ENCODE measurements at places on chromosomes 7 and 10.

DNA sequence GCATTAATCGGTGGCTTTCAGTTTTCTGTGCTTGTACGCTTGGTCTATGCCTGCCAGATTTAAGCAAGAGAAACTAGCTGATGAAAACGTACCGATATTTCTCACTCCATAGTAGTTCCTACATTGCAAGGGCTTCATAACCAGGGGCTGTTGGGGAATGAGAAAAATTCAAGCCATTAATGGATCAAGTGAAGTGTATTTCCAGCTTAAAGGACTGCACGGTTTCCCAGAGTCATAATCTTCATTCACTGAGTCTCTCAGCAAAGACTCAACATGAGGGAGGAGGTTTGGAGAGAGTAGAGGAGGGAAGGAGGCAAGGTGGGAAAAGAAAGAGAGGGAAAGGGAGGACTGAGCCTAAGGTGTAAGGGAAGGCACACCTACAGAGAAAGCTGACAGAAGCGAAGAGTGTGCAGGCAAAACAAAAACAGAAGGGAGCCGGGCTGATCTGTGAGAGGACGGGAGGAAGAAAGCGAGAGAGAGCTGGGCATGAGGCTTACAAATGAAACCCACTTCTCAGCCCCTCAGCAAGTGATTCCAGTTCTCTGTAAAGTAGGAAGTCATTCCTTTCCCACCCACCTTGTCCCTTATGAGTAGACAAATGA, 625 bp downstream of the GIMAP2 start:
- no peak for DNase-seq

DNA sequence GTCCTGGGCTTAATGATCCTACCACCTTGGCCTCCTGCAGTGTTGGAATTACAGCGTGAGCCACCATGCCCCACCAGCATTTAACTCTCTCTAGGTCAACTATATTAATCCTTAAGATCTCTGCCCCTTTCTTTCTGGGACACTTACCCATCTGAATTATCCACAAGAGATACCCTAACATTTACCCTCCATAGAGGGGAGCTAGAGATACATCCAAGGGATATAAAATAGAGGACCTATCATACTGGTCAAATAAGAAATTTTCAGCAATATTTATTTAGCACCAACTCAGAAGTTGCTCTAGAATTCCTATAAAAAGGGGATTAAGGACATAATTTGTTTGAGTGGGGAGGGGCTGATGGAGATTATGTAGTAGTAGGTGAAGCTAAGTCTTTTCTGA, 96.5 kb downstream of the OTUD1 start:
- no peak for DNase-seq

DNA sequence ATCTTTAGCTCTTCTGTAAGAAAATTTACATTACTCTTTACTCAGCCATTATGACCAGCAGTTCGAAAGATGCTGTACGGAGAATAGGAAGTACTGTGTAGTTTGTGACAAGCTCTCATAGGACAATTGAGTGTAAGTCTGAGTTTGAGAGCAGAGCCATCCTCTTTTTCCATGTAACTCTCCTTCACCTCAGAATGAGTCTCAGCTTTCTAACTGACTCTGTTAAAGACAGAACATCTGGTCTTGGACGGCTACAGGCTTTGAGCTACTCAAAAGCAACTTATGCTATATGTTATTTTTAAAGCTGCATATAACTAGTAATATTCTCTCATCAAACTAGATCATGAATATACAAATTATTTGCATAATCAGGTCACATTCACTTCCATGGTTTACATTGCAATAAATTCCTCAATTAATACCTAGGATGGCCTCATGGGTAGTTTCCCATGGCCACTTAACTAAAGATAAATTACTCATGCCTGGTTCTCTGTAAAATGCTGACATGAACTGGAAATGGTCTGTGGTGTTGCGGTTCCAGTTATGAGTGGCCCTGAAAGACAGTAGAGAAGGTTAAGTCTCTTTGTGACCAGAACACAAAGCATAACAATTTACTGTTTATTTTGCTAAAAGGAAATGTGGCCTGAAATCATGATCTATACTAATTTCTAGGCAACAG, 358.7 kb downstream of the PHF14 start:
- no peak for DNase-seq

DNA sequence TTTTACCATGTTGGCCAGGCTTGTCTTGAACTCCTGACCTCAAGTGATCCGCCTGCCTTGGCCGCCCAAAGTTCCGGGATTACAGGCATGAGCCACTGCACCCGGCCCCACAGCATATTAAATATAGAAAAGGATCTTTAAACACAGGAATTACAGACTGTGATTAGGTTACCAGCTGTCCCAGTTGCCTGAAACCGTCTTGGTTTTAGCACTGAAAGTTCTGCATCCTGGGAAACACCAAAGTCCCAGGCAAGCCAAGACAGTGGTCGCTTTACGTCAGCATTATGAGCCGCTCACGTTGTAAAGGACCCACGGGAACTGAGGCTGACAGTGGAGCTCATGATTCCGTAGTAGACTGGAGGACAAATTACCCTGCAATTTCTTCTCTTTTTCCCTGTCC, 69.0 kb upstream of the FAM180A start:
- no peak for DNase-seq

- DNase-seq = no peak
These were observed 11.4 kb downstream of the PWWP2B start for GRCh38 chr10:132408367-132408781.

DNA sequence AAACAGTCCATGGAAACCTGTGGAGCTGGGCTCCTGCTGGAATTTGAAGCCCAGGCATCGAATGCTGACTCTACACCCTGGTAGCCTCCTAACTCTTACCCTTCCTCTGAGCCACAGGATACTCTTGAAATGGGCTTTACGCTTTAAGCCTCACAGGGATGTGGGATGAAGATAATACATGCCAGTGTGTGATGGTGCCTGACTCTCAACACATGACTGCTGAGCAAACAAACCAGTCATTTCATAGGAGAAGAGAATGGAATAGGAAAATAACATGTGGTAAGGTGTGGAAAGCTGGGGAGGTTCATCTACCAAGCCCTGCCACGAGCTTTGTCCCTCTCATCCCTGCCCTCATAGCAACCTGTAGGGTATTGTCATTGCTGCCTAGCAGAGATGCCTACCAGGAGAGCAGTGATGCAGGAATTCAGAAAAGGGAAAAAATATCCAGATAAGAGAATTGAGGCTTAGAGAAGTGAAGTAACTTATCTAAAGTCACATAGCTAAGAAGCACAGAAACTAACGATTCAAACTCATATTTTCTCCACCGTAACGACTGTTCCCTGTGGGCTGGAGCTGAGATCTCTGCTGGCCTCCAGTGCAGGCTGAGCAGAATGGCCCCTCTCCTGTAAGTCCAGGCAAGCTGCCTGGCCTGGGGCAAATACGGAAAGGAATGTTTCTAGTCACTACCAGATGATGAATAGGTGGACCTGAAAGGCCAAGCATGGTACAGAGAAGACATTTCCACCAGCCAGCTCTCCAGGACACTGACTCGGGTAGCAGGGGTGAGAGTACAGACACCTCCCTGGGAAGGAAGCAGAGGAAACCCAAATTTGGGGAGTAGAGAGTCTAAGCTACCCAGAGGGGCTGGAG, 90.2 kb upstream of the DUSP5 start:
- no peak for DNase-seq

Data from activated gamma-delta T cell treated with anti-CD3 and anti-CD28 coated beads, Interleukin-2, amount 50 U/mL, for 16 hours (primary cell).